ENCODE measurements at places on chromosomes 1 and 21. TPM values are rescaled to one million over a fixed set of nuclear protein-coding genes. Genes with fewer than 3 reads are reported as not detected.

GRCh38 chr1:60145771-60146170, 72.2 kb upstream of the C1orf87 start:
- no peak for DNase-seq
- H3K4me3 ChIP-seq = no peak overlapping the region
- no peak overlapping the region for H3K27ac ChIP-seq

DNA sequence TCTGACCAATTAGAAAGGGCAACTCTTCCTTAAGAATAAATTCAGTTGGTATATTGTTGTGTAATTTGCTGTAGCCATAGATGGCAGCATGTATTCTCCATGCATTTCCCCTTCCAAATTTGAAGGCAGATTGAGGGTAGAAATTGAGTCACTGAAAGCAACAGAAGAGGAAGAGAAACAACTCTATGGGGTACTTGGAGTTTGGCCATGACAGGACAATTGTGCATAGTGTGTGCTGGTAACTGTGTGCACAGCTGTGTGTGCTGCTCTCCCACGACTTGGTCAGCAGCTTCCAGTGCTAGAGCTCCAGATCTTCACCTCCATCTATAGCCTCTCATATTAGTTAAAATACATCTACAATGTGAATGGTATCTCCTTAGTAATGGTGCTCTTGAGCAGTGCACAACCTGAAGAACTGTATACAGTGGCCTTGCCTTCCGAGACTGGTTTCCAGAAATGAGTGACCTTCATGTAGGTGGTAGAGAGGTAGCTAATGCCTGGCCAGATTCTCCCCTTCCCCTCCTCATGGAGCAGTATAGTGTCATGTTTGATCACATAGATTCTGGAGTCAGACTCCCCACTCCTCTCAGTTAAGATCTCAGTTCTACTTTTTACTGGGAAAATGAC, 882 bp upstream of the FCAMR start:
- H3K4me1 ChIP-seq = no peaks in the 10 kb centered on the region
- H3K27ac ChIP-seq = no peak overlapping the region
- H3K36me3 ChIP-seq = no peaks in the 10 kb centered on the region
- H3K27me3 ChIP-seq = peaks cover 66% of the 10 kb centered on the region

DNA sequence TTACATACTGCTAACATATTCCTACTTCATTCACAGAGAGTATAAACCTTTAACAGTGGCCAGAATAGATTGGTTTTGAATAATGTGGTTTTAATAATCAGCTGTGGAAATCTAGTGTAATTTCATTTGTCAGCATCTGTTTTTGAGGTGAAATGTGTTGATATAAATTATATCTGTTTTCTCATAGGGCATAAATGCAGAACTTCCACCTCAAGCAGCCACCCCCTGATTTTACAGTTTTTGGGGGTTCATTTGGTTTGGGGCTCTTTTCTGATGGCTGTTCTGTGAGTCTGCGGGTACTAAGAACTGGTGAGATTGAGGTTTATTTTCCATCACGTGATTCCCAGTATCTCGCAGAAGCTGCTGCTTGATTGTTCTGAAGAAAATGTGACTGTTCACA, 23.2 kb downstream of the EDARADD start:
- no peaks in the 10 kb centered on the region for H3K4me1 ChIP-seq
- H3K27ac ChIP-seq = no peak overlapping the region
- no peak overlapping the region for H3K4me3 ChIP-seq
- no peak for DNase-seq
- H3K27me3 ChIP-seq = no peaks in the 10 kb centered on the region
- H3K36me3 ChIP-seq = peaks cover 11% of the 10 kb centered on the region

NOC2L gene
- total RNA-seq = 73.1 TPM

GRCh38 chr1:183218971-183219615, 33.0 kb downstream of the LAMC2 start:
- peaks cover 24% of the 10 kb centered on the region for H3K4me1 ChIP-seq
- peak; percentile 52 for DNase-seq
- peak overlapping the region; percentile 70 for H3K27ac ChIP-seq
- H3K27me3 ChIP-seq = no peaks in the 10 kb centered on the region
- no peaks in the 10 kb centered on the region for H3K36me3 ChIP-seq

ATAD3B gene
- total RNA-seq = 38.5 TPM

DNA sequence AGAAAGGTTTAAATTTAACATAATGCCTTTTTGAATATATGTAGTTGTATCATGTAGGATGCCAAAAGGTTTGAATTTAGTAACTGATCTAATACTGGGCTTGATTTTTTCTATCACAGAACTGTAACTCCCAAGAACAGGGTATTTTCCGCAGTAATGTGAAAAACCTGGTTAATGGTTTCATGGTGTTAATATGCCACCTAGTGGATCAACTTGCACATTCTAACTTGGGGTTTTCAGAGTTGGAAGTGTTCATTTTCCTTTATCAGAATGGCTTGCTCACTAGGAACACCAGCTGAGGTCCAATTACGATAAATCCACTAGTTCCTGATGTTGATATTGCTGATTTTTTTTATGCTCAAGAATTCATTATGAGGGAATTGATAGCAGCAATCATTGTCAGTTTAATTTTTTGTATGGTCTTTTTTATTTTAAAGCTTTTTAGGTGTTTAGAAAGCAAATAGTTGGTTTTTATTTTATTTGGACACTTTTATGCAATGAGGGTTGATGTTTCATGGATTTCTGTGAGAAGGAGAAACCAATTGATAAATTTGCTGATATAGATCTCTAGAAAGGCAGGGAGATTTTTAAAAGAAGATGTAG, 157.2 kb downstream of the PLA2G4A start:
- H3K4me1 ChIP-seq = peaks cover 23% of the 10 kb centered on the region
- no peaks in the 10 kb centered on the region for H3K36me3 ChIP-seq
- no peak overlapping the region for H3K4me3 ChIP-seq
- no peak overlapping the region for H3K27ac ChIP-seq

RAB25 gene
- 52.6 TPM for total RNA-seq

GRCh38 chr1:43880604-43881003, 53.0 kb upstream of the ARTN start:
- H3K27me3 ChIP-seq = no peaks in the 10 kb centered on the region
- H3K4me3 ChIP-seq = no peak overlapping the region
- H3K27ac ChIP-seq = no peak overlapping the region
- peaks cover 19% of the 10 kb centered on the region for H3K4me1 ChIP-seq

DNA sequence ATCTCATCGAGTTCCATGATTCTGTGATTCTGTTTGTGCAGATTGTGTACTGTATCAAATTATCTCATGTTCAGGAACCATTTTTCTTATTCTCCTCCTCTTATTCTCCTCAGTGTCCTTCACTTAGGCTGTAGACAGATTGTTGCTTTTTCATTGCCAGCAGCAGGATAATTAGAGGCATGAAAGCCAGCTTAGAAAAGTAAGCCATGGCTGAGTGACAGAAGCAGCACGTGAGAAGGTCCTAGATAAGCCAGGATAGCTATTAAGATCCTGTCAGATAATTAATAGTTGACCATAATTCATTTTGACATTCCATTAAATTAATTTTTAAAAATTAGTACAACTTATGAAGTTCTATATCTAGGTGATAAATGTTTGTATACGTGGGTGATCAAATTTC, 60.8 kb upstream of the PRKACB start:
- no peak for DNase-seq
- H3K36me3 ChIP-seq = no peaks in the 10 kb centered on the region
- H3K27ac ChIP-seq = no peak overlapping the region
- H3K4me3 ChIP-seq = no peak overlapping the region

MMEL1 gene
- total RNA-seq = 4.5 TPM

GRCh38 chr1:63453232-63453631, 69.8 kb downstream of the ITGB3BP start:
- no peak overlapping the region for H3K4me3 ChIP-seq
- DNase-seq = no peak
- H3K36me3 ChIP-seq = peaks cover 2% of the 10 kb centered on the region
- H3K27me3 ChIP-seq = no peaks in the 10 kb centered on the region
- no peaks in the 10 kb centered on the region for H3K4me1 ChIP-seq
- no peak overlapping the region for H3K27ac ChIP-seq

TENT5C gene
- 0.23 TPM for total RNA-seq

DNA sequence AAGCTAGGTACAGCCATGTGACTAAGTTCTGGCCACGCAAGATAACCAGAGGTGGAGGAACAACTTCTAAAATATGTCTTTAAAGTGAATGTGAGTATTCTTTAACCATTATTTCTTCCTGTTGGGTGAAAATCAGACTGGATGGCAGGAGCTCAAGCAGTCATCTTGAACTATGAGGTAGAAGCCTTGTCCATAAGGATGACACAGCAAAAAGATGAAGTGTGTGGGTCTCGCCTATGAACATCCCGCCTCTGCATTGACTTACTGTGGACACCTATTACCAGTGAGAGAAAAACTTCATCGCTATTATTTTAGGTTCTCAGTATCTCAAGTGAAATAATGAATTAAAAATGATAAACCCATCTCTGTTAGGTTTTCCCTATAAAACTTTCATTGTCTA, 365.3 kb downstream of the USH2A start:
- DNase-seq = no peak
- no peak overlapping the region for H3K27ac ChIP-seq
- no peak overlapping the region for H3K4me3 ChIP-seq
- no peaks in the 10 kb centered on the region for H3K36me3 ChIP-seq
- H3K4me1 ChIP-seq = peaks cover 7% of the 10 kb centered on the region
- no peaks in the 10 kb centered on the region for H3K27me3 ChIP-seq

DNA sequence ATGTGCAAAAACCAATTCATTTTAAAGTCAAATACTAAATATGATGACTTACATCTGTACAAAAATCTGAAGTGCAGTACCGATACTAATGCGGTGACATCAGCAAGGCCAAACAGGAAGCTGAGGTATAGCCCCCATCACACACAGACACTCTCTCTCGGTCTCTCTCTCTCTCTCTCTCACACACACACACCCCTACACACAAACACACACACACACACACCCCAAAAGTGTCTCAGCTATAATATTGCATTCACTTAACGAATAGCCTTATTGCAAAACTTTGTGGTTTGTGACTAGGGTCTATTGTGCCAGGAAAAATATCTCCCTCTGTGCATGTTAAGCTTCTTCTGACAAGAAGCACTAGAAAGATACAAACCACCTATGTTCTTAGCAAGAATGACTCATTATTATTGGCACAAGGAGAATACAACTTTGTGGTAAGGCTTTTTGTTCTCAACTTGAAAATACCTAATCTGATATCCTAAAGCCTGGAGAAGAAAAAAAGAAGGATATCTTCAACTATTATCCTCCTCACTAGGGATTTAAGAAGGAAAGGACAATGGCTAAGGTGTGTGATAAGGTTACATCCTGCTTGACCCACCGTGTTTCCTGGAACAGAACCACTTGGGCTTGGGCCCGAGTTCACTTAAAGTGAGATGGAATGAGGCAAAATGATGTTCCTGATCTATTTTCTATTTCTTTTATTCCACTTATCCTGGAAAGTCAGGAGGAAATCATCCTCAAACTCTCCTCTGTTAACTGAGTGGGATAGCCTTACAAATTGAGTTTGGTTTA, 107.1 kb downstream of the NIBAN1 start:
- no peak overlapping the region for H3K4me3 ChIP-seq
- no peak overlapping the region for H3K27ac ChIP-seq
- no peak for DNase-seq
- no peaks in the 10 kb centered on the region for H3K4me1 ChIP-seq
- no peaks in the 10 kb centered on the region for H3K27me3 ChIP-seq
- no peaks in the 10 kb centered on the region for H3K36me3 ChIP-seq

DNA sequence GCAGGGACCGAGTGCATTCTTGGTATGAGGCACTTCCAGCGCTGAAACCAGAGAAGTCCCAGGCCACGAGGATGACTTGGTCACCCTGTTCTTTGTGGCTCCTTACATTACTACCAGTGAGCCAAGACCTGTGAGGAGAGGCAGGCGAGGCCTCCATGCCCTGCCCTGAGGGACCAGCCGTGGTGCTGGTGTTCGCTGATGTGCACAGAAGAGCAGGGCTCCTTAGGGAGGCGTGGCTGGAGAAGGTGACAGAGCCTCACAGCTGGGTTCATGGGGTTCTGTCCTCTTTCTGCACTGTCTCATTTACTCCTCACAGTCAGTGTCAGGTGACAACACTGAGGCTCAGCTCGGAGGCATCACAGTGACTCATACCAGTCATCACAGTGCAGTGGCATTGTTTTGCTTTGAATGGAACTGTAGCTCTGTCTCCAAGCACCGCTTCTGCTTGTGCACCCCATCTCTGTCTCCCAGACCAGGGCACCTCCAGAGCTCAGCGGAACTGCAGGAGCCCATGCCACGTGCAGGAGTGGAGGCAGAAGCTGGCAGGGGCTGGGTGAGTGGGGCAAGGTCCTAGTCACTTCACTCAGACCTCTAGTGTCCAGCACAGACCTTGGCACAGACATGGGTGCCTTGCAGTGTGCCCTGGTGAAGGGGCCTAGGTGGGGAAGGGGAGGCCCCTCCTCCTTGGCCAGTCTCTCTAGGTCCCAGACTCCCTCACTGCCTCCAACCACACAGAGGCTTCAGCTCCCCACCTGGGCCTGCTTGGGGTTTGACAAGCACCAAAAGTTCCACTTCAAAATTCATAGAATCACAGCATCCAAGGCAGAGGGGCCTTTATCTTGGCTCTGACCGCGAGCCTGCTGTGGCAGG, 310.9 kb downstream of the MATN1 start:
- H3K4me1 ChIP-seq = peaks cover 20% of the 10 kb centered on the region
- H3K36me3 ChIP-seq = no peaks in the 10 kb centered on the region
- no peak overlapping the region for H3K4me3 ChIP-seq
- peaks cover 17% of the 10 kb centered on the region for H3K27me3 ChIP-seq

GRCh38 chr1:3834701-3835100, 22.3 kb downstream of the CEP104 start:
- H3K27ac ChIP-seq = no peak overlapping the region
- no peak for DNase-seq
- H3K36me3 ChIP-seq = peaks cover 69% of the 10 kb centered on the region
- no peaks in the 10 kb centered on the region for H3K4me1 ChIP-seq
- no peak overlapping the region for H3K4me3 ChIP-seq

ZYG11B gene
- total RNA-seq = 32.5 TPM

- DNase-seq = no peak
- H3K4me3 ChIP-seq = no peak overlapping the region
- H3K27me3 ChIP-seq = no peaks in the 10 kb centered on the region
- no peaks in the 10 kb centered on the region for H3K36me3 ChIP-seq
- no peak overlapping the region for H3K27ac ChIP-seq
- no peaks in the 10 kb centered on the region for H3K4me1 ChIP-seq
Measured at GRCh38 chr21:27649323-27649722, 682.4 kb upstream of the ADAMTS5 start.

GRCh38 chr1:245458234-245458633, 303.4 kb downstream of the KIF26B start:
- H3K27me3 ChIP-seq = no peaks in the 10 kb centered on the region
- peaks cover 26% of the 10 kb centered on the region for H3K4me1 ChIP-seq
- no peak for DNase-seq
- peak overlapping the region; percentile 17 for H3K27ac ChIP-seq

CITED4 gene
- 14.2 TPM for total RNA-seq

- H3K4me3 ChIP-seq = no peak overlapping the region
- peak; percentile 94 for DNase-seq
- no peaks in the 10 kb centered on the region for H3K36me3 ChIP-seq
- no peaks in the 10 kb centered on the region for H3K27me3 ChIP-seq
- H3K4me1 ChIP-seq = peaks cover 53% of the 10 kb centered on the region
Measured at GRCh38 chr1:33367485-33368405, 46.8 kb upstream of the A3GALT2 start.

GRCh38 chr1:158121604-158122254, 59.0 kb upstream of the CD1D start:
- H3K4me3 ChIP-seq = no peak overlapping the region
- DNase-seq = peak; percentile 66
- peaks cover 10% of the 10 kb centered on the region for H3K27me3 ChIP-seq
- H3K4me1 ChIP-seq = peaks cover 45% of the 10 kb centered on the region
- no peak overlapping the region for H3K27ac ChIP-seq

FMOD gene
- 86.0 TPM for total RNA-seq

FPGT gene
- 13.1 TPM for total RNA-seq

Data from mesothelial cell of epicardium (in vitro differentiated cells).